Left hindlimb (tissue), 1 donor: ENCODE measurements at places on chromosomes 11 and 22.

- peak; percentile 73 for DNase-seq
Measured at GRCh38 chr11:67276781-67277230, 10.5 kb downstream of the GRK2 start.

GRCh38 chr22:23415490-23415851, 164.6 kb downstream of the IGLL1 start:
- no peak for DNase-seq

- DNase-seq: no peak
Measured at GRCh38 chr11:97610000-97610399, 1220.2 kb downstream of the JRKL start.

DNA sequence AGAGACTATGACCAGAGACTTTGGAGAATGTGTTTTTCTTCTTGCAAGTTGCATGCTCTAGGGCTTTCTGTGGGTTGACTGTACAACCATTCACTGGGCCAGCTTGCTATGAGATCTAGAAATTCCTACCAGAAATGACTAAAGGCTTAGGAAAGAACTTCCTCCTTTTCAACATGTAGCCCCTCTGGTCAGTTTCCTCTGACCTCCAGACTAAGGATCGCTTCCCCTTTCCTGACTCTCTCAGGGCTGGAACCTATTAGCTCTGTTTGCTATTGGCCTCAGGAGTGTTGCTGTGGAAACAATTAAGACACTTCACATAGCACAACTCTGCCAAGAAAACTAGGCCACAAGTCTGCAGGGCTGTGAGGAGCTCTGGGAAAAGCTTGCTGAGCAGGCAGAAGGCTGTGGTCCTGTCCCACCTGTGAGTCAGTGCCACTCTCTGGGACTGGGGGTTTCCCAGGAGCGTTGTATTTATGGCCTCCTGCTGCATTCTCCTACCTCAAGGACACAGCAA, 10.7 kb downstream of the CRY2 start:
- DNase-seq: peak; percentile 81

- DNase-seq: no peak
Measured at GRCh38 chr11:114083391-114084252, 24.1 kb downstream of the ZBTB16 start.

GRCh38 chr11:131624531-131624930, 254.1 kb downstream of the NTM start:
- DNase-seq: no peak

DNA sequence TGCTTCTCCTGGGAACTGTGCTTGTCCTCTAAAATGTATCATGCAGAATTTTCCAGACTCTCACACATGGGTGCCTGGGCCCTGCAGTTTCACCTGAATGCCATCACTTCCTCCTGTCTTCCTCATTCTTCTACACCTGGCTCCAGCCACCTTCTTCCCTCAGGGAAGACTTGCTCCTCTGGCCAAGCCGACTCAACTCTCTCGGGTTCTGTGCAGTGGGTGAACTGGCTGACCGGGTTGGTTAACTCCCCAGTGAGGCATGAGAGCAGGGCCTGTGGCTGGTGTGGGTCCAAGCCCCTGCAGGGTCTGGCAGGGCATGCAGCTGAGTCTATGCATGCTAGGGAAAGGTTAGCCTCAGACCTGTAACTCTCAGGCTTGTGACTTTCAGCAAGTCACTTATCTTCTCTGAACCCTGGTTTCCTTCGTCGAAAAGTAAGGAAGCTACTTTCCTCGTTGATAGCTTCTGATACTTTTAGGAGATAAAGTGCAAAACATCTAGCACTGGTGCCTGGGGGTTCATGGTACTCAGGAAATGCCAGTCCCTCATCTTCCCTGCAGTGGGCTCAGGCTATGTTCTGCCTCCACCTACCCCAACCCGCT, 11.9 kb downstream of the CD82 start:
- no peak for DNase-seq
